ENCODE measurements at places on chromosomes 12 and 14.
A peak's percentile ranks its signal among the peaks of the same experiment; 100 is the strongest.

- no peak for DNase-seq
These were observed 198.2 kb downstream of the BTG1 start for GRCh38 chr12:91947459-91947858.

DNA sequence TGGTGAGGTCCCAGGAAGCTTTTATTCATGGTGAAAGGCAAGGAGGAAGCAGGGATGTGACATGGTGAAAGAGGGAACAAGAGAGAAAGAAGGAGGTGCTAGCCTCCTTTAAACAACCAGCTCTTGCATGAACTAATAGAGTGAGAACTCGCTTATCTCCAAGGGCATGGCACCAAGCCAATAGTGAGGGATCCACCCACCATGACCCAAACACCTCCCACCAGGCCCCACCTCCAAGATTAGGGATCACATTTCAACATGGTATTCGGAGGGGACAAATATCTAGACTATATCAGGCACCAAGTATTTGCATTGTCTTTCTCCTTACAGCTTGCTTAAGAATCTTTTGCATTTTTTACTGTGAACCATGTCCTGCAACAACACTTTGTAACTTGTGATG lies 91.9 kb upstream of the DHRS4 start:
- DNase-seq: no peak

- DNase-seq: no peak
These were observed 210.1 kb upstream of the PLXNC1 start for GRCh38 chr12:93938317-93938716.

DNA sequence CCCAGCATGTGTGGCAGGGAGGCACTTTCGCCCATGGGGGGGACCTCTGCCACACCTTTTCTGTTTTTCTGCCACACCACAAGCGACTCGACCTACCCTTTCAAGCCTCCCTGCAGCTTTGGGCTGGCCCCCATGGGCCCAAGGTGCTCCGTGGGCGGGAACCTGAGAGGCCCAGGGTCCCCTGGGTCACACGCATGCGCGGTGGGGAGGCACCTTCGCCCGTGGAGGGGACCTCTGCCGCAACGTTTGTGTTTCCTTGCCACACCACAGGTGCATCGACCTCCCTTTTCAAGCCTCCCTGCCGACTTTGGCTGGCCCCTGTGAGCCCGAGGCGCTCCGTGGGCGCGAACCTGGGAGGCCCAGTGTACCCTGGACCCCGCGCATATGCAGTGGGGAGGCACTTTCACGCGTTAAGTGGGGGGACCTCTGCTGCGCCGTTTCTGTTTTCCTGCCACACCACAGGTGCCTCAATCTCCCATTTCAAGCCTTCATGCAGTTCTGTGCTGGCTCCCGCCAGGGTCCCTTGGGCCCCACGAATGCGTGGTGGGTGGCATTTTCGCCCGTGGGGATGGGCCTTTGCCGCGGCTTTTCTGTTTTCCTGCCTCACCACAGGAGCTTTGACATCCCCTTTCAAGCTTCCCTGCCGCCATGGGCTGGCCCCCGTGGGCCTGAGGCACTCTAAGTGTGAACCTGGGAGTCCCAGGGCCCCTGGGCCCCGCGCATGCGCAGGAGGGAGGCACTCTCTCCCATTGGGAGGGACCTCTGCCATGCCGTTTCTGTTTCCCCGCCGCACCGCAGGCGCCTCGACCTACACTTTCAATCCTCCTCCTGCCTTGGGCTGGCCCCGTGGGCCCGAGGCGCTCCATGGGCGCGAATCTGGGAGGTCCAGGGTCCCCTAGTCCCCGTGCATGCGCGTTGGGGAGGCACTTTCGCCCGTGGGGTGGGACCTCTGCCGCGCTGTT lies 332.2 kb downstream of the ALG10 start:
- DNase-seq: no peak

DNA sequence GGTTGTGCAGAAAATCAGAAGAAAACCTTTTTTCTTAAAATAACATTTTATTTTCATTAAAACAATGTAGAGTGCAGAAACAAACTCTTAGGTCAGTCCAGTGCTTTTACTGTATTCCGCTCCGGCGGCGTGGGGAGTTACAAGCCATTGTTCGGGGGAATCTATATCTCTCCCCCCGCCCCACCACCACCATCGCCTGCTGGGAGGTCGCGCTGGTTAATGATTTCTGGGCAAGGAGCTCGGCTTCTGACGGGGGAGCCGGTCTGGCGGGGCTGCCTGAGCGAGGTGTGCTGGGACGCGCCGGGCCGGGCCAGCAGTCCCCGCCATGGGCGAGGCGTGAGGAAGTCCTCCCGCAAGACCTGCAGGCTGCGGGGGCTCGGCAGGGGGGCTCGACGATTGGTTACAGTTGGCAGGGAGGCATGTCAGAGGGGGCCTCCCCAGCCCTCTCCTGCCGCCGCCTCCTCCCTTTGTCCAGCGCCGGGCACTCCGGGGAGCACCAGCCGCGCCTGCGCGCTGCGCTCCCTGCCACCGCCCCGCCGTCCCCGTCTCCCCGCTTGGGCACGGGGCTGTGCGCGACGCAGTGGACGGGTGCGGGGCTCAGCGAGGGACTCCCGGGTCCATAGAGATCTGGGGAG lies 1.0 kb upstream of the DUSP6 start:
- DNase-seq: peak; percentile 15

DNA sequence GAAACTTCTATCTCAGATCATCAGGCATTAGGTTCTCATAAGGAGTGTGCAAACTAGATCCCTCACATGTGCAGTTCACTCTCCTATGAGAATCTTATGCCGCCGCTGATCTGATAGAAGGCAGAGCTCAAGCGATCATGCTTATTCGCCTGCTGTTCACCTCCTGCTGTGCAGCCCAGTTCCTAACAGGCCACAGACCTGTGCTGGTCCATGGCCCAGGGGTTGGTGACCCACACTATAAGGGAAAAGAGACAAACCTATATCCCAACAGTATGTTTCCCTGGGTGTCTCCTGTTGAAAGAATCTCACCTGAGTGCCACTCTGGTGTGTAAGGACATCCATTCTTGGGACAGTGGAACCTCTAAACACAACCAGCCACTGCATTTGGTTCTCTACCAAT lies 186.3 kb downstream of the RIMBP2 start:
- DNase-seq: no peak

- peak; percentile 10 for DNase-seq
These were observed 286.0 kb downstream of the ZFP36L1 start for GRCh38 chr14:68506645-68507419.

DNA sequence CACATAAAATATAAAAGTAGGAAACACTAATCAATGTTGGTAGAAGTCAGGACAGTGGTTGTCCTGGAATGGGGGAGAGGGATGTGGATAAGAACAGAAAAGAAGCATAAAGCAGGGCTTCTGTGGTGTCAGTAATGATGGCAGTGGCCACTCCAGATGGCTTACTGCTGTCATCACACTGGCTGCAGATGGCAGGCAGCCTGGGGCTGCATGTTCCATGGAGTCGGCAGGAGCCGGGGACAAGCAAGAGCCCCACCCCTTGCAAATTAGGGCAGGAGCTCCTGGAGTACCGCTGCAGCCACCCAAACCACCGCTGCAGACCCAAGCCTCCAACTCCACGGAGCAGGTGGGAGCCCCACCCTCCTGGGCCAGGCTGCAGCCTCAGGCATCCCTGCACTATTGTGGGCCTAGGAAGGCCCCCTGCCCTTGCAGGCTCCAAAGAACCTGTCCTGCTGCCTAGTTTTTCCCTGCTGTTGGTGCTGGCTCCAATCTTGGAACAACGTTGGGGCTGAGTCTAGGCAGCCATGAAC lies 28.8 kb upstream of the SLC5A8 start:
- DNase-seq: no peak

DNA sequence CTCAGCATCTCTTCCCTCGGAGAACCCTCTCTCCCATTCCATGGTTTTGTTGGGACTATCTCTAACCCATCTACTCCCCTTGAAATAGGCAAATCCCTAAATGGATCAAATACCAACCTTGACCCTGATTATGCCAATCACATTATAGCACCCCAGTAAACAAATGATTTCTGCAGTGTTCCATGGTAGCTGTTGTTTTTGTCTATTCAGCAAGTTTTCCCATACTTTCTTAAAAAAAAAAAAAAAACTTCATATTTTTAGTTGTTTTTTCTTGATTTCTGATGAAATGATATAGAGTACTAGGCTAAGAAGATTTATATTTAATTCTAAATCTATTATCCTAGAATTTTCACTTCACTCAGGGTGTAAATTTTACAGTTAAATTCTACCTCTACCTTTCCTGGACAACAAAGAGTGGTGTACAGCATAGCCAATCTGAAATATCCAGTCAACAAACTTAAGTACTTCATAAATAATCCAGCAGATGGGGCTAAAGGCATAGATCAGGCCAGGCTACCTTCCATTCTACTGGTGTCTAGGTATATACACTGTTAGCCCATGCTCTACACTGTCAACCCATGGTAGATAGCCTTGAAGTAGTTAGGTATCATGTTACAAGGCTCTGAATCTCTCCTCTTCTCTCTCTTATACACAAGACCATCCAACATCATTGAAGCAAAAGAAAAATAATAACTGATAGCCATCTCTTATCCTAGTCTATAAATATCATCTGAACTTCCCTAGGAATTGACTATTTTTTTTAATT lies 82.2 kb downstream of the PLEKHG7 start:
- no peak for DNase-seq

DNA sequence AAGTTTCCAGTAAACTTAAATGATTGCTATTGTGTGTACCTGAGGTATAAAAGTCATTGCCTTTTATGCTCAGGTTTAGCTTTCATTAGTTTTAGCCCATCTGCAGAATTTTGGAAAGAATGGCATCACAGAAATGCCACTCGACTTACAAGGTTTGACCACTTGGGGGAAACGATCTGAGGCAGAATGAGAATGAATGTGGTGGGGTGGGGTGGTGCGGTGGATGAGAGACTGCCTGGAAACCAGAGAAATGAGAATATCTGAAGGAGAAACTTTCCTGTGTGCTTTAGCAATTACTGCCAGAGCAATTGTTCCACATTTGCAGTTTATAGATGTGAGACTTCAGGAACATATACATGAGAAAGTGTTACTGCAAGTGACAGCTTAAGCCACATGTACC lies 225.4 kb upstream of the PDE3A start:
- DNase-seq: no peak

- DNase-seq: no peak
These were observed 457.7 kb upstream of the TMEM132C start for GRCh38 chr12:127809275-127809674.

DNA sequence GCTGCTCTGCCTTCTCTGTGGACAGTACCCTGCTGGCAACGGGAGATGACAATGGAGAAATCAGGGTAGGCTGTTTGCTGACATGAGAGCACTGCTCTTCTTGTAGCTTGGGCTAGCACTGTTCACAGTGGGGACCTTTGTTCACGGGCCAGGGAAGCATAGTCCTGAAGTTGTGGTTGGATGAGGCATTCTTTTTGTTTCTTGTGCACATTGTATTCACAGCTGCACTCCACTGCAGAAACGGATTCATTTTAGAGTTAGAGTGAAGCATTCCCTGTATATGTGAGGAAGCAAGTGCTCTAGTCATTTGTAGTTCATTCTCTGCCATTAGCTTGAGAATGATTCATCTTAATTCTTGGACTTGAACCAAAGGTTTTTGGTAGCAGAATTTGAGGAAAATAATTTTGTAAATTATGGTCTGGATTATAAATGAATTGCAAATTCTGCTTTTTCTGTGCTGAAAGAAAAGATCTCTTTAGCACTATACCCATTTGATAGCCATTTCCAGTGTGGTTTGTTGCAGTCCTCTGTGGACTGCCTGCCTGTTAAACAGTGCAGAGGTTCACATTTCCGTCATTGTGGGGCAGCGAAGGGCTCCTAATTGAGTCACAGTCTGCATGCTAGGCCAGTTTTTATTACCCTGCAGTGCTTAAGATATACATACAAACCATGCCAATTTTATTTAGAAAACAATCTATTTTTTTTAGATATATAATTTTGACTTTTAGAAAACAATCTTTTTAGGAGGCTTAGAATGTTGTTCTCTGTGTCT lies 80.6 kb downstream of the APAF1 start:
- peak; percentile 57 for DNase-seq

DNA sequence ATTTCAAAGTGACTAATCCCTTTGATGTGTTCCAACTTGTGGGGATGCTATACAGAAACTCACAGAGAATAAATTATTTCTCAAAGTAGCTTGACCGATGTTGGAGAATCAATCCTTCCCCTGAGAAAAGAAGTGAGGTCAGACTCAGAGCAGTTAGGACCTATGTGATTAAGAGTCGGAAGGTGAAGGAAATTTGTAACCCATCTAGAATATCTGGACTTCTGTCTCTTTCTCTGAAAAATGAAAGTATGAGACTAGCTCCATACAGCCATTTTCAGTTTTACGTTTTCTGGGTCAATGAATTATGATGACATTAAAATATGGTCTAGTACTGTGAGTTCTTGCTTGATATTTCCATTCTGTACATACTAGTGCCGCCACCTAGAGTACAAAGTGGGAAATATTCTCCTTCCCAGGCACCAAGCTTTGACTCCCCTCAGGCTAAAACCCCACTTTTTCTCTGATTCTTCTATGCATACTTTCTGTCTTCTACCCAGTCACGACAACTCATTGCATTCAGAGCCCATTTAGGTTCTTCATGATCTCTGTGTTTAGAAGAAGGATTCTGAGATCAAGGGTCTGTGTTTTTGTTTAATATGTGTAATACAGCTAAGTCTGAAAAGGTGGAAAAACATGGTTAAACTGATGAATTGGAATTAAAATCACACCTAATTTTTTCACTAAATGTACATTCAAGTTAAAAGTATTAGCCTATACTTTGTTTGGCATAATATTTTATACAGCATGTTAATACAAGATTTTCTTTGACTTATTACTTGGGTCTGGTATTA lies 6.9 kb upstream of the NTS start:
- no peak for DNase-seq

DNA sequence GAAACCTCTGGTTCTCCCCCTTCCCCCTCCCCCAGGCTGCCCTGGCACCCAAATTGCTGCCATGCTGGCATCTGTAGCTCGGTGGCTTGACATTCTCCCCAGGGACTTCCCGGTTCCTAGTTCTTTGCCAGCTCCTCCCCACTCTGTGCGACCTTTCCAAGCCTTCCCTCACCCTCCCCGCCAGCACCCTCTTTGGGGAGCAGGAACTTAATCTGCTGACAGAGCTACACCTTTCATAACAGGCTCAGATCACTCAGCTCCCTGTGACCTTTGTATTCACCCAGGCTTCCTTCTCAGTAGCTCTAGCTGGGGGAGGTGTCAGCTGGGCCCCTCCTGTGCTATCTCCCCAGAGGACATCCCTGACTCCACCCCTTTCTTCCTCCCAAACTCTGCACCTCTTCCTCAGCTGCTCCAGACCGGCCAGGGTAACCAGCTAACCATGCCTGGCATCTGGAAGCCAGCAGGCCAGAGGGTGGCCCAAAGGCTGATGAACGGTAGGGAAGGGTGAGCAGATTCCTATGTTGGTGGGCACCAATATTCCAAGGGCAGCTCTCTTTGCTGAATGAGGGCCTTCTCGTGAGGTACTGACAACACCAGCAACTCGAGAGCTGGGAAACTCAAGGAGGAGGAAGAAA lies 1.8 kb upstream of the COX14 start:
- DNase-seq: no peak

- no peak for DNase-seq
These were observed 26.3 kb downstream of the ITGA7 start for GRCh38 chr12:55681142-55682077.

GRCh38 chr12:108567406-108568337 lies 5.3 kb downstream of the ISCU start:
- DNase-seq: no peak

GRCh38 chr12:15702276-15702675 lies 86.9 kb downstream of the EPS8 start:
- no peak for DNase-seq

Data from T-helper 1 cell (primary cell).